ENCODE measurements at places on chromosomes 6 and 20.

GRCh38 chr6:55957961-55958422 lies 82.6 kb upstream of the BMP5 start:
- no peak for DNase-seq

GRCh38 chr6:135951169-135951568 lies 99.7 kb downstream of the PDE7B start:
- DNase-seq, result no peak

GRCh38 chr6:124961777-124962638 lies at the start of gene RNF217:
TSS of gene RNF217 (plus strand) at chr6:124962437. CDS start at chr6:124962545, 108 bp downstream.
- no peak for DNase-seq

- DNase-seq, result no peak
Measured at GRCh38 chr6:52341561-52342260, 20.2 kb upstream of the PAQR8 start.

DNA sequence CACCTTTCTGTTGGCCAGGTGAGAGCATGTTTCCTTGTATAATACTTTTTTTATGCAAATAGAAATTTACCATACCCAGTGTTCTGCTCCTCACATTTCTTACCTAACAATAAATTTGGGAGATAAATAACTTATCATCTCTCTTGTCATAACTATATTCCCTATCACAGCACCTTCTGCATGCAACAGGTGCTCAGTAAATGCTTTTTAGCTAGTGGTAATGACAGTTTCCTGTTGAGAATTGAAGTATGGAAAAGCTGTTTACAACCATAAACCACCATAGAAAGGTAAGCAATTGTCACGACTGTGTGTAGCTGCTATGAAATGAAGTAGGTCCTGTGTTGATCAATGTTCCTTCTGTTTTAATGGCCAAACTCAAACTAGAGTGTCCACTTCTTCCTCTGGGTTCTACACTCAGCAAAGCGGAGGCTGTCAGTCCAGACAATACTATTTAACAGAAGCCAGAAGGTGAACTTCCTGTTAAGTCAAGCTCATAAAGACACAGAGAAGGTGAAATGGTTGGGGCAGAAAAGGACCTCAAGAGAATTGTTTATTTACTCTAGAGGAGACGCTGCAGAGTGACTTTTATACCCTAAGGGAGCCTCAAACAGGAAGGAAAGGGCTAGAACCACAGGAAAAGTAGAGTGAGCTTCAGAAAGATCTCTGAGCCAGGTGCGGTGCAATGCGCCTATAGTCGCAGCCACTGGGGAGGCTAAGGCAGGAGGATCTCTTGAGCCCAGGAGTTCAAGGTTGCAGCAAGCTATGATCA lies 84.0 kb upstream of the SLC22A16 start:
- DNase-seq, result no peak

DNA sequence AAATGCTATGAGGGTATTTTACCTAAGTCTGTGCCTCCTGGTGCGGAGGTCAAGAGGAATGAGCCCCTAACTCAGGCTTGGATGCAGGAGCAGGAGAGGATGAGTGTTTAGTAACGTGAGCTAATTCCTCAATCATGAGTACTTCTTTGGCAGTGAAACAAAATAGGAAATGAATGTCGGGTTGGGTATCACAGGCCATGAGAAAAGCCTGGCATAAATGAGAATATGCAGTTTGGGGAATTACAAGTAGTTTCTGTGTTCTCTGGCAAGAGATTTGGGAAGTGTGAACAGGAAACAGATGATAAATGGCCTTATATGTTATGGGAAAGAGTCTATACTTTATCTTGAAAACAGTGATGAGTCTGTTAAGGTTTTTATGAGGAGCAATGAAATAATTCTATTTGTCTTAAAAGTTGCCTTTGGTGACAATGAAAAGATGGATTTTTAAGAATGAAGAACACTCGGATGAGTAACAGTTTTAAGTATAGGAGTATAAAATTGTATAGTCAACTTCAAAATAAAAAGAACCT lies 59.0 kb upstream of the RNF146 start:
- DNase-seq, result no peak

DNA sequence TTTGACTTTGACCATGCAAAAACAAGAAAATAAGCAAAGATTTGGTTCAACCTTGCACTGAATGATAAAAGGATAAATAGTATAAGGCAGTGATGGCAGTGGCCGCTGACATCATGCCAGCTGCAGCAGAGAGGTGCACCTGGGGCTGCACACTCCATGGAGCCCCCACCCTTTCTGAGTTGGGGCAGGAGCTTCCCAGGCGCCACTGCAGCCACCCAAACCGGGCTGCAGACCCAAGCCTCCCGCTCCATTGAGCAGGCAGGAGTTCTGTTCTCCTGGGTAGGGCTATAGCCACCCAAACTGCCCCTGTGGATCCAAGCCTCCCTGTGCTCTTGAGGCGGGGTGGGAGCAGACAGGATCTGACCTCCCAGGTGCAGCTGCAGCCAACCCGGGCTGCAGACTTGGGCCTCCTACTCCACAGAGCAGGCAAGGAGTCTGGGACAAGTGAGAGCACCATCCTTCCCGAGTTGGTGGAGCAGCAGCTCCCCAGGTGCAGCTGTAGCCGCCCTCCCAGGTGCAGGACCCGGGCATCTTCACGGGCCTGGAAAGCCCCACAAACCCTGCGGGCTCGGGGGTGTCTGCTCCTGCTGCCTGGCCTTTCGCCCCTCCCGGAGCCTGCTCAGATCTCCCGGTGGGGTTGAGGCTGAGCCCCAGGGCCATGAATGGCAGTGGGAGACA lies 537.9 kb downstream of the TENT5A start:
- DNase-seq, result no peak

- DNase-seq, result no peak
Measured at GRCh38 chr20:49642816-49643215, 70.9 kb downstream of the B4GALT5 start.

GRCh38 chr6:45619994-45620471 lies 242.3 kb upstream of the SUPT3H start:
- no peak for DNase-seq

DNA sequence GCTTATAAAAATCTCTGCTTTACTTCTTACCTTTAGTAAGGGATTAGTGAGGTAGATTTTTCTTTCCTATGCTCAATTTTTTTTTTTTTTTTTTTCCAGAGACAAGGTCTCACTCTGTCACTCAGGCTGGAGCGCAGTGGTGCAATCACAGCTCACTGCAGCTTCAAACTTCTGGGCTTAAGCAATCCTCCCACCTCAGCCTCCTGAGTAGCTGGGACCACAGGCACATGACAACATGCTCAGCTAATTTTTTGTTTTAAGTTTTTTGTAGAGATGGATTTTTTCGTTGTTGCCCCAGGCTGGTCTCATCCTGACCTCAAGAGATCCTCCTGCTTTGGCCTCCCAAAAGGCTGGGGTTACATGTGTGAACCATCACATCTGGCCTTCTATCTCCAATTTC lies 58.9 kb upstream of the RREB1 start:
- no peak for DNase-seq

- no peak for DNase-seq
Measured at GRCh38 chr6:109896341-109896740, 81.8 kb upstream of the GPR6 start.

GRCh38 chr6:159042003-159042825 lies 2.6 kb downstream of the TAGAP start:
- peak; percentile 71 for DNase-seq

DNA sequence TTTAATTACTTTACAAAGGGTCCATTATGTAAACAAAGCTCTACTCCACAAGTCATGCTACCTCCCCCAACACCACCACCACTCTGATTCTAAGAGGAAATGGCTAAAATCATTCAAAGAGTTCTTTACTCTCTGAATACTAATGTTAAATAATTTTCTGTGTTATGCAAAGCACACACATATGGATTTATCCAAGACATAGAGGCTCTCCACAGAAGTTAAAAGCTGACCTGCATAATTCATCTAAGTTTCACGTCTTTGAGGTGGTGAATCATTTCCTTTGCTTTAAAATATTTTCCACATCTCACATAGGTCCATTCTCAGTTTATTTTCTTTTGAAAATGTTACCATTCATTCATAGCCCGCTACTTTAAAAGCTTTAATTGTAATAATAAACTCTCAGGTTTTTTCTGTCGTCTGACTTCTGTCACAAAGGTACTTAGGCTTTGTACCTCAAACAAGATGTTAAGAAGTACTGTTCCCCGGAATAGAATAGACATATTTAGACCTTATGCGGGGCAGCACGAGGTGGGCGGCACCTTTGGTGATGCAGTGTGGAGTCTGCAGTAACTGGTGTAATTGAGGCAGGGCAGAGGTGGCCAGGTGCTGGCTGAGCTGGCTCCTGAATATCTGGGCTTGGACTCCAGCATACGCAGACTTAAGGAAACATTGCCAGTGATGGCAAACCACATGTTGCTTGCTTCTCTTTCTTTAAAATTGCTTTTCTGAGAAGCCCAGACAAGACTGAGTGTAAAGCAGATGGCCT lies 55.8 kb downstream of the KIF6 start:
- no peak for DNase-seq

- no peak for DNase-seq
Measured at GRCh38 chr6:89471287-89471867, 38.4 kb downstream of the ANKRD6 start.

DNA sequence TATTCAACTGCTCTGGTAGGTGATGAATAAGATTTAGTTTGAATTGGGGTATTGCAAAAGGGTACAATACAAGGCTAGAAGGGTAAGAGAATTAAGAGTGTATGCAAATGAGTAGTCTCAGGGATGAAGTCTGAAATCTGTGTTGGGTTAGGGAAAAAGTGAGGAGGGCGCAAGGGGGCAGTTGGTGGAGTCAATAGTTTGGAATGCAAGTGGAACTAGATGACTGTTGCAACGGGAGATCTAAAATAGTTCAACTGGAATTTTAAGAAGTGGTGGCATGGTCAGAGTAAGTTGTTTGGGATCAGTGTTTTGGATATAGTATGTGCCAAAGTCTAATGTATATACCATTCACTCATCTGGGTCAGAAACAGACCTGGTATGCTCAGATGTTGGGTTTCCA lies 329.6 kb downstream of the GJA1 start:
- no peak for DNase-seq

DNA sequence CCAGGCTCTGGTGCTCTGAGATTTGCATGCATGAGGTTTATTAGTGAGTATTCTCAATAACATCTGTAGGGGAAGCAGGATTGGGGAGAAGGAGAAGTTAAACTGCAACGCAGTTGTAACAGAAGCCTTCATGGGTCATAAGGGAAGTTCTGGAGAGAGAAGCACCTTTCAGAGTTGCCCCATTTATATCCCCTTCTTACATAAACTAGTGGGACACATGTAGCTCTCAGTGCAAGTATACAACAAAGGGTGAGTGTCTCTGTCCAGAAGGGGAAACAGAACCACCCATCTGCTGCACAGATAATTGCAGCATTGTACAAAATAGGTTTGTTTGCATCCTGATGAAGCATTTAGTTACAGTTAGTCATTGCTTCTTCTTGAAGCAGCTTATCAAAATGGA lies 4.3 kb upstream of the ADGB start:
- DNase-seq, result peak; percentile 19

DNA sequence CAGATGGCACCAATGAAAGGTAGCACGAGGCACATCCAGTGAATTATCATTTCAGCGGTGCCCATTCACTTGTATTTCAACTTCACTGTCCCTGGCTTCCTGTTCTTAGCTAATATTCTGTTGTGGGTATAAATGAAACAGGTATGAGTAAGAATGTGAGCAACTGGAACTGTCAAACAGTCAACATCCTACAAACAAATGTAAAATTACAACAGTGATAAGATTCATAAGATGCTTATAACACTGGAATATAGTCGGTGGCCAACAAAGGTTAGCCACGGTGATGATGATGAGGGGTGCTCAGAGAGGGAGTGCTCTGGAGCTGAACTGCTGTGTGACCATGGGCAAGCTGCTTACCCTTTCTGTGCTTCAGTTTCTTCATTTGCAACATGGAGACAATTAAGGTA lies 74.9 kb upstream of the TOX2 start:
- no peak for DNase-seq

DNA sequence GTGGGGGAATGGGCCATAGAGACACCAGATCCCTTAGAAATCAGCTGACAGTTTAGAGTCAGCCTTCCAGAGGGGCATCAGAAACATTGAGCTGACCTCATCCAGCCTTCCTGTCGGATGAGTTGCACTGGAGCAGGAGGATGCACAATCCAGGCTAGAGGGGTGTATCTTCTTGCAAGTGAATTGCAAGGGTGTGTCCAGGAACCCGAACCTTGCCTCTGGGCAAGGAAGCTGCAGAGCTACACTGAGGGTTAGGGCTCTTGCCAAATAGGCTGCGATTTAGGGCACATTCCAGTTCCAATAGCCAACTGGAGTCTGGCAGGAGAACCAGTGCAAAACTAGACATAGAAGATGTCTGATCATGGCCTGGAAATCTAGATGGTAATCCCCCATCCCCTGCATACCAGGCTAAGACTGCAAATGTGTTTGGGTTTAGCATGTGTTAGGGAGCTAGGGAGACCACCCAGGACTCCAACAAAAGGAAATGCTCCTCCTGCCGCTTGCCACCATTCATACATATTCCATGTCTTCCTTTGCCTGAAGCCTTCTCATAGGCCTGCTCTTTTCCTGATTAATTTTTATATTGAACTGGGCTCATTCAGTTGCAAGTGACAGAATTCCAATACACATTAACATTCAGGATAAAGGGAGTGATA lies 6.3 kb upstream of the UTRN start:
- no peak for DNase-seq

- no peak for DNase-seq
Measured at GRCh38 chr6:139879823-139880356, 505.4 kb upstream of the CITED2 start.

DNA sequence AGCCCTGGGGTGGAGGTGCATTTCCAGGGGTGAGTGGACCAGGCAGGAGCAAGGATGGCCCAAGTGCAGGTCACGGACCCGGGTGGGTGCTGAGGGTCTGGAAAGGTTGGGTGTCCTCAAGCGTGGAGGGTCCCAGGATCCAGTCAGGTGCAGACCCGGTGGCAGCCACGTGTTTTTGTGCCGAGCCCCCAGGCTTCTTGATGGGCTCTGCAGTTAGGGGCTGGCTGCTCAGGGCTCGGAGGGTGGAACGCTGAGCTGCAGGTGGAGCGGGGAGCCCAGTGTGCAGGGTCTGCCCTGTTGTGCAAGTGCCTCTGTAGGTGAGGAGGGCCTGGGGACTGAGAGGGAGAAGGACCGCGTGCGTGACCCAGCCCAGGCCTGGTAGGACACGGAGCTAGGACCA lies 70.9 kb upstream of the HLA-E start:
- no peak for DNase-seq

DNA sequence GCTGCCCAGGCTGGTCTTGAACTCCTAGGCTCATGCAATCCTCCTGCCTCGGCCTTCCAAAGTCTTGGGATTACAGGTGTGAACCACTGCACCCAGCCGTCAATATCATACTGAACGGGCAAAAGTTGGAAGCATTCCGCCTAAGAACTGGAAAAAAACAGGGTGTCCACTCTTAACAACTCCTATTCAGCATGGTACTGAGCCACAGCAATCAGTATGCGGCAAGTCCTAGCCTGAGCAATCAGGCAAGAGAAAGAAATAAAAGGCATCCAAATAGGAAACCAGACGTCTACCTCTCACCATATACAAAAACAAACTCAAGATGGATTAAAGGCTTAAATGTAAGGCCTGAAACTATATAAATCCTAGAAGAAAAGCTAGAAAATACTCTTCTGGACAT lies 83.1 kb downstream of the FKBP5 start:
- DNase-seq, result no peak

DNA sequence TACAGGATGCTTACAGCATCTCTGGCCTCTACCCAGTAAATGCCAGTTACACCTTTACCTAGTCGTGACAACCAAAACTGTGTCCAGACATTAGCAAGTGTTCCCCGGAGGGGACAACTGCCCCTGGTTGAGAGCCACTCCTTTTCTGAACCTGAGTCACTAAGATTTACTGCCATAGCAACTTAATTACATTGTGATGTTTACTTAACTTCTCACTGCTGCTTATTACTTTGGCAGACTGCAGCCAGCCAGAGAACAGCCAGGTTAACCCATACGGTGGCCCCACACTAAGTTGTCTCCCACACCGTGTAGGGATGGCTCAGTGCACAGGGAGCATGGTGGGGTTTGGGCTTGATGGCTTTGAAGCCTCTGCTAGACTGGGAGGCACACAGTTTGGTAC lies 204.7 kb upstream of the SULF2 start:
- no peak for DNase-seq

All from GDM1 (cell line).